Progenitor cell of endocrine pancreas (in vitro differentiated cells): ENCODE measurements at places on chromosomes 11 and 22.
A peak's percentile ranks its signal among the peaks of the same experiment; 100 is the strongest.

- no peak for DNase-seq
- H3K27me3 ChIP-seq, result no peaks in the 10 kb centered on the region
- no peaks in the 10 kb centered on the region for H3K4me1 ChIP-seq
- peaks cover under 1% of the 10 kb centered on the region for H3K36me3 ChIP-seq
- no peak overlapping the region for H3K27ac ChIP-seq
Measured at GRCh38 chr22:49761836-49762235, 65.8 kb downstream of the BRD1 start.

DNA sequence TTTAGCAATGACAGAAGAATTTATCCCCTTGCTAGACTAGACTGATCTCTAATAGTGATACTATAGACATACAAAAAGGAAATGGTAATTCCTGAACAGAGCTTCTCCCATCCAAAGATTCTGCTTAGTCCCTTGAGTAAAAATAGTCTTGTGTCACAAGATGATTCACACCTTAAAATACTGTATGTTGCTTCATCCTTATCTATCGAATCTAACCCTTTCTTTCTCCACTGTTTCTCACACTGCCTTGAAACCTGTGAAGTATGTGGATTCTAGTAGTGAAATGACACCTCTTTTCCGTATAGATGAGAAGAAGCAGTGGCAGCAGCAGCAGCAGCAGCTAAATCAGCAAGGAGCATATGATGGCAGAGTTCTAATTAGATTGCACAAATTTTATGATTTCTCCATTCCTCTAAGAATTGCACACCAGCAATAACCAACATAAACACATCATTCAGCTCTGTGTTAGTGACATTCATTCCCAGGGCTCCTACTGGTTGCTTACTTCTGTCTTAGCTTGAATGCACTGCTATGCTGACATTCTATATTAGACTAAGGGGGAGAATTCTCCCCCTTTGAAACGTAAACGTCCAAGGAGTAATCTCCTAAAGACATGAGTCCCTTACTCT, 14.6 kb downstream of the KCNA4 start:
- H3K4me3 ChIP-seq, result no peak overlapping the region
- H3K27ac ChIP-seq, result no peak overlapping the region
- H3K27me3 ChIP-seq, result peaks cover 15% of the 10 kb centered on the region
- no peaks in the 10 kb centered on the region for H3K36me3 ChIP-seq

DNA sequence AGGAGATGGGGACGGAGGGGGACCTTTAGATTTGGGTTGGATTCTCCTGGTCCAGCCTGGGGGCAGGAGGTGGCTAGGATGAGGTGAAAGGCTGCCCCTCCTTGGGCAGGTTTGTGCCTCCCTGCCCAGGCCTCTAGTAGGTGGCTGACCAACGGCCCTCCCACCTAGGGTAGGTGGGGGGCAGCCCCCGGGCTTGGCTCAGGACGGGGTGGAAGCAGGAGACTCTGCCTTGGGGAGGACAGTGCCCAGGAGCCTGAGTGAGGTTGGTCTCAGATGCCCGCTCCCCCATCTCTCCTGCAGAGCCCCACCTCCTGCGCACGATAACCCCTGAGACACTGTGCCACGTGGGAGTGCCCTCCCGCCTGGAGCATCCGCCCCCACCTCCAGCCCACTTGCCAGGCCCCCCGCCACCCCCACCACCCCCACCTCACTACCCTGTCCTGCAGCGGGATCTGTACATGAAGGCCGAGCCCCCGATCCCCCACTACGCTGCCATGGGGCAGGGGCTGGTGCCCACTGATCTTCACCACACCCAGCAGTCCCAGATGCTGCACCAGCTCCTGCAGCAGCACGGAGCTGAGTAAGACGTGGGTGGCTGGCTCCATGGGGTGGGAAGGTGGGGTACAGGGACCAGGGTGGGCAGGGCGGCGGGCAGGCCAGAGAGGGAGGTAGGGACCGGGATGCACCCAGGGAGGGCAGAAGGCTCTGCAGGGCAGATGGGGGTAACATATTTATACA, 17.7 kb downstream of the MYRF start:
- H3K27ac ChIP-seq, result peak overlapping the region; percentile 86
- H3K4me1 ChIP-seq, result peaks cover 19% of the 10 kb centered on the region
- peak overlapping the region; percentile 31 for H3K4me3 ChIP-seq
- H3K27me3 ChIP-seq, result no peaks in the 10 kb centered on the region
- H3K36me3 ChIP-seq, result peaks cover 3% of the 10 kb centered on the region

- H3K4me1 ChIP-seq, result no peaks in the 10 kb centered on the region
- no peak for DNase-seq
- H3K27me3 ChIP-seq, result no peaks in the 10 kb centered on the region
Measured at GRCh38 chr11:83394331-83394730, 108.2 kb upstream of the CCDC90B start.

- no peak overlapping the region for H3K27ac ChIP-seq
- H3K4me3 ChIP-seq, result no peak overlapping the region
- H3K36me3 ChIP-seq, result no peaks in the 10 kb centered on the region
- H3K27me3 ChIP-seq, result no peaks in the 10 kb centered on the region
Measured at GRCh38 chr22:28252539-28252938, 333.5 kb upstream of the PITPNB start.

- no peak overlapping the region for H3K4me3 ChIP-seq
- H3K27me3 ChIP-seq, result peaks cover 4% of the 10 kb centered on the region
- H3K4me1 ChIP-seq, result no peaks in the 10 kb centered on the region
- H3K36me3 ChIP-seq, result no peaks in the 10 kb centered on the region
- H3K27ac ChIP-seq, result no peak overlapping the region
Measured at GRCh38 chr11:109390752-109391151, 31.2 kb upstream of the C11orf87 start.

GRCh38 chr11:128412847-128413791, 174.2 kb downstream of the ETS1 start:
- DNase-seq, result no peak
- H3K4me1 ChIP-seq, result peaks cover 1% of the 10 kb centered on the region
- peaks cover 23% of the 10 kb centered on the region for H3K27me3 ChIP-seq
- H3K27ac ChIP-seq, result no peak overlapping the region
- no peak overlapping the region for H3K4me3 ChIP-seq
- H3K36me3 ChIP-seq, result no peaks in the 10 kb centered on the region

DNA sequence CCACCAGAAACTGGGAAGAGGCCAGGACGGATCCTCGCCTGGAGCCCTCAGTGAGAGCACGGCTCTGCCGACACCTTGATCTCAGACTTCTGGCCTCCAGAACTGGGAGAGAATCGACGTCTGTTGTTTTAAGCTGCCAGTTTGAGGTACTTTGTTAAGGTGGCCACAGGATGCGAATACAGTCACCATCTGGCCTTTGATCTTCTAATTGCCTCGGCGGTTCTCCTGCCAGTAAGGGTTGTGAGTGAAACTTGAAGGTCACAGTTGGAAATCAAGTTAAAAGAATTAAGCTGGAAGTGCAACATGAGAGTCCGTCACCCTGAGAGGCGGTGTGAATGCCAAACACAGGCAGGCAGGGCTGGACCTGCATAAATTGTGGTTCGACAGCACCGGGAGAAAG, 27.9 kb downstream of the PARVB start:
- DNase-seq, result no peak
- H3K27ac ChIP-seq, result peak overlapping the region; percentile 15
- H3K4me3 ChIP-seq, result no peak overlapping the region
- H3K27me3 ChIP-seq, result peaks cover 26% of the 10 kb centered on the region
- H3K4me1 ChIP-seq, result peaks cover 8% of the 10 kb centered on the region

DNA sequence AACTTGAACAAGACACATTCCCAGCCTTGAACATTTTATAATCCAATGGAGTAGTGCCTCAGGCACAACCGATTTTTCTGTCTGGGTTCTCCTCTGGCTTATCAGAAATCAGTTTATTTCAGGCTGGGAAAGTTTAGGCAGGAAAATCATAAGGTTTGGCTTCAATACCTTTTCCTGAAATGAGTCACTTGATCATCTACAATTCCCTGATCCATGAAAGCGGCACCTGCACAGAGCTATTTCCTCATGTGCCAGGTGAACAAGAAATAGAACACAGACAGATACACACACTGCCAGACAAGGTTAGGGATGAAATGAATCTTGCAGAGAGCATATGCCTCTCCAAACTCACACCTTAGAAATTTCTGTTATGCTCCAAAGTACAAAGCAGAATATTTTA, 106.7 kb upstream of the OR9G4 start:
- no peak overlapping the region for H3K4me3 ChIP-seq
- H3K36me3 ChIP-seq, result no peaks in the 10 kb centered on the region
- H3K27ac ChIP-seq, result no peak overlapping the region
- H3K27me3 ChIP-seq, result no peaks in the 10 kb centered on the region

GRCh38 chr11:132161403-132162078, 791.1 kb downstream of the NTM start:
- H3K27ac ChIP-seq, result no peak overlapping the region
- peaks cover 8% of the 10 kb centered on the region for H3K27me3 ChIP-seq
- H3K4me3 ChIP-seq, result no peak overlapping the region
- DNase-seq, result no peak

- H3K36me3 ChIP-seq, result no peaks in the 10 kb centered on the region
- H3K27ac ChIP-seq, result peak overlapping the region; percentile 73
- H3K4me3 ChIP-seq, result no peak overlapping the region
- peaks cover 52% of the 10 kb centered on the region for H3K27me3 ChIP-seq
- DNase-seq, result no peak
Measured at GRCh38 chr11:62504158-62504973, 42.2 kb downstream of the AHNAK start.

DNA sequence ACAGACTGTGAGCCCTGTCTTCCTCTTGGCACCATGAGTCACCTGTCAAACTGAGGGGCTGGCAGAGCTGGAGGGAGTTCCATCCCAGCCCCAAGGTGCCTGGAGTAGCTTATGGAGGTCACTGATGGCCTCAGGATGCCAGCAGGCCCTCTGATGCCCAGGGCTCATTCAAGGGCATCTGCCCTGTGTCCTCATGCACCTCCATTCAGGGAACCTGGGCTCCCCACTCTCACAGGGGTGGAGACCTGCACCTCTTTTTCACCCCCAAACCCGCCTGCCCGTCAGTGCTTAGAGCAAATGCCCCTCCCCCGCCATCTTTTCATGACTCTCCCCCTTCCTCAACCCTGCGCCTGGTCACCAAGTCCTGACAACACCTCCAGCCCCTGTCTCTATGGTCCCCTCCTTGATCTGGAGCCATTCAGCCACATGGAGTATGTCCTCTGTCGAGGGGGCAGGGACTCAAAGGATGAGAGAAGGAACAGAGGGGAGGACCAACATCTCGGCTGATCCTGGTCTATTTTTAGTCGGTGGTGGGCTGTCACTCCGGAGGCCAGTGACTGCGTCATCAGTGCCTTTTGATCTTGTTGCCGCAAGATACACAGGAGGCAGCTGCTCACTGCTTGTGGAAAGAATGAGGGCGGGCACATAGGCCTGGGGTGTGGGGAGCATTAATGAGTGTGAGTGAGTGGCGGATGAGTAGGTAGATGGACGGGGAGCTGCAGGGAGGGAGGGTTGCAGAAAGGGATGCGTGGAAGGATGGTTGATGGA, 72.2 kb downstream of the CDKN1C start:
- H3K27ac ChIP-seq, result no peak overlapping the region
- H3K4me3 ChIP-seq, result no peak overlapping the region
- peaks cover 1% of the 10 kb centered on the region for H3K36me3 ChIP-seq
- no peaks in the 10 kb centered on the region for H3K4me1 ChIP-seq
- peaks cover 41% of the 10 kb centered on the region for H3K27me3 ChIP-seq
- DNase-seq, result no peak

GRCh38 chr22:44496844-44497217, 1.2 kb downstream of the RTL6 start:
- H3K36me3 ChIP-seq, result peaks cover 20% of the 10 kb centered on the region
- peaks cover 12% of the 10 kb centered on the region for H3K4me1 ChIP-seq

- no peaks in the 10 kb centered on the region for H3K36me3 ChIP-seq
- H3K4me3 ChIP-seq, result no peak overlapping the region
- H3K4me1 ChIP-seq, result peaks cover 24% of the 10 kb centered on the region
- no peak for DNase-seq
- no peaks in the 10 kb centered on the region for H3K27me3 ChIP-seq
Measured at GRCh38 chr11:30431127-30431814, 108.4 kb downstream of the ARL14EP start.

- peaks cover 35% of the 10 kb centered on the region for H3K27me3 ChIP-seq
- no peaks in the 10 kb centered on the region for H3K36me3 ChIP-seq
- H3K4me1 ChIP-seq, result no peaks in the 10 kb centered on the region
- DNase-seq, result no peak
Measured at GRCh38 chr11:132298357-132298756, 927.9 kb downstream of the NTM start.

- no peak overlapping the region for H3K27ac ChIP-seq
- peaks cover 2% of the 10 kb centered on the region for H3K4me1 ChIP-seq
- no peak for DNase-seq
Measured at GRCh38 chr11:68044145-68044813, 5.5 kb downstream of the TCIRG1 start.

DNA sequence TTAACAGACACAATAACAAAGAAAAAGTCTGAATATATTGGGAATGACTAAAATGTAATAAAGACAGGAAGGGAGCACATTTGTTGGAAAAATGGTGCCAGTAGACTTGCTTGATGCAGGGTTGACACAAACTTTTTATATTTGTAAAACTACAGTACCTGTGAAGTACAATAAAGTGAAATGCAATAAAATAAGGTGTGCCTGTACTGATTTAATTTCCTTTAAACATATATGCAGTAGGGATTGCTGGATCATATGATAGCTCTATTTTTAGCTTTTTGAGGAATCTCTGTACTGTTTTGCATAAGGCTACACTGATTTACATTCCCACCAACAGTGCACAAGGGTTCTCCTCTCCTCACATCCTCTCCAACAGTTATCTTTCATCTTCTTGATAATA, 12.3 kb upstream of the GLYATL2 start:
- no peak overlapping the region for H3K4me3 ChIP-seq
- no peaks in the 10 kb centered on the region for H3K27me3 ChIP-seq
- H3K4me1 ChIP-seq, result no peaks in the 10 kb centered on the region

DNA sequence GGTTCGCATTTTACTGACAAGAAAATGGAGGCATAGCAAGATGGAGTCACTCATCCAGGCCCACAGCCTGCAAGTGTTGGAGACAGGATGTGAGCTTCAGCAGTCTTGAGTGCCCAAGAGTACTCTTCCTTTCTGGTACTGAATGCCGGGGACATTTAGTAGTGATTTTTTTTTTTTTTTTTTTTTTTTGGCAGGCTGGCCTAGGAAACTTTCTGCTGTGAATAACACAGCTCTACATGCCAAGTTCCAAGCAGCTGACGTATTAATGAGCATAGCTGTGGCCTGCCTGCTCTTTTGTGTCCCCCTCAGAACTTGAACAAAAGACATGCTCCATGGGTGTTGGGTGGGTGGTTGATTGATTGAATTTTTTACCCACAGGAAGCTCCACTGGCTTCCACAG, 195.5 kb upstream of the CADM1 start:
- peaks cover 10% of the 10 kb centered on the region for H3K27me3 ChIP-seq
- H3K27ac ChIP-seq, result peak overlapping the region; percentile 67
- peaks cover 25% of the 10 kb centered on the region for H3K4me1 ChIP-seq
- peaks cover 2% of the 10 kb centered on the region for H3K36me3 ChIP-seq
- no peak for DNase-seq

DNA sequence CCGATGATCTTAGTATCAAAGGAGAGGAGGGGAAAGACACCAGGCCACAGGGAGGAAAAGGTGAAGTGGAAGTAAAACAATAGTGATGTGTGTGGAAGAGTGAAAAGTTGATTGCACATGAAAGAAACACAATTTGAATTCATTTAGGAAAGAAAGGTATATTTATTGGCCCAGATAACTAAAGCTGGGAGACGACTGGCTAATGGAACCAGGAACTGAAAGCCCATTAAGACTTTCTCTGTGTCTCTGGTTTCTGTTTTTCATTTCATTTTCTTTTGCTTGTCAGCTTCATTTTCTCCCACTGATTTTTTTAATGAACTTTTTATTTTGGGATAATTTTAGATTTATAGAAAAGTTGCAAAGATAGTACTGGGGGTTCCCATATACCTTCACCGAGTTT, 5.1 kb upstream of the DCHS1 start:
- no peaks in the 10 kb centered on the region for H3K36me3 ChIP-seq
- peaks cover 23% of the 10 kb centered on the region for H3K27me3 ChIP-seq
- H3K4me1 ChIP-seq, result peaks cover 4% of the 10 kb centered on the region
- H3K4me3 ChIP-seq, result no peak overlapping the region
- H3K27ac ChIP-seq, result no peak overlapping the region
- DNase-seq, result no peak
